ENCODE measurements at places on chromosomes 5 and 9.

GRCh38 chr5:126778675-126779403, 1.9 kb downstream of the LMNB1 start:
- DNase-seq = no peak

DNA sequence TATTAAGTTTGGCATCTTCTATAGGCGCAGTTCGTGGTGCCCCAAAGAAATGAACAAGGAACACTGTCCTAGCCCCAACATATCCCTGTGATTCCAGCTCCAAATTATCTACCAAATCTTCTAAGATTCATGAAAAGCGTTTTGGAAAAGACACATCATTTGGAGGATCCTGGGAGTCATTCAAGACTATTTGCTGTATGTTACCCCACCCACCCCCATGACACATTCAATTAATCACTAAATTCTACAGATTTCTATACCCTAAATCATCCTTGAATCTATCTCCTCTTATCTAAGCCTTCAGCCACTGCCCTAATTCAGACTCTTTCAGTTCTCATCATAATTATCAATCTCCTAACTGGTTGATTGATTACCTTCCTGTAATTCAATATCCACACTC, 5.5 kb upstream of the RUSC2 start:
- no peak for DNase-seq

DNA sequence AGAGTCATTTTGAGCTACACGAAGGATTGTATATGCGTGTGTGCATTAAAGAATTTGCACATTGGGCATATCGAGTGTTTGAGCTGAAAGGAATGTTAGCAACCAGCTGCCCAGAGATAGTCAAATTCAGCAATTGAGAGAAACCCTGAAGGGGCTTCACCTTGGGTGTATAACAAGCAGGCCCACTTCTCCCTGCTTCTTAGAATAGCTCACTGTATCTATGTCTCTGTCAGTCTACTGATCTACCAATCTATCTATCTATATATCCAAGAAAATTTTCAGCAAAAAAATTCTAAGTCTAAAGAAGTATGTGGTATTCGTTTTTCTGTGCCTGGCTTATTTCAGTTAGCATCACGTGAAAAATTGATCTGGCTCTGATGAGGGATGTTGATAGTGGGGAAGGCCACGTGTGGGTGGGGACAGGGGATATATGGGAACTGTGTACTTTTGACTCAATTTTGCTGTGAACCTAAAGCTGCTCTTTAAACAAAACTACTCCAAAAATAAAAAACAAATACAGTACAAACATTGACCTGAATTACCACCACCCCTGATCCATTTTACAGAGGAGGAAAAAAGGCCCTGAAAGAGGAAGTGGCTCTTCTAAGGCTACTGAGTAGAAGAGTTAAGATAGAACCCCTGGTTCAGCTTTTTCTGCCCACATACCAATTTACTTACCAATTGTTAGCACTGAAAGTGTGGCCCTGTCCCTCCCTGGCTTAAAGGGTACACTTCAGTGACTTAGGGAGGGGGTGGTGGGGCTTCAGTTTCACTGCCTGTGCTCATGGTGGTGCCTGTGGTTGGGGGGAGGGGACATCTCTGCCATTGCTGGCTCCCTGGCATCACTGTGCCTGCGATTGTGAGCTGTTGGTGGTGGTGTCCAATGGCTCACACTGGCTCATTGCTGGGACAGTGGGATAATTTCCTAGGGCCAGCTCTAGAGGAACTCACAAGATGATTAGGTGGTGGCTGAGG, 141.8 kb downstream of the DOCK2 start:
- no peak for DNase-seq

DNA sequence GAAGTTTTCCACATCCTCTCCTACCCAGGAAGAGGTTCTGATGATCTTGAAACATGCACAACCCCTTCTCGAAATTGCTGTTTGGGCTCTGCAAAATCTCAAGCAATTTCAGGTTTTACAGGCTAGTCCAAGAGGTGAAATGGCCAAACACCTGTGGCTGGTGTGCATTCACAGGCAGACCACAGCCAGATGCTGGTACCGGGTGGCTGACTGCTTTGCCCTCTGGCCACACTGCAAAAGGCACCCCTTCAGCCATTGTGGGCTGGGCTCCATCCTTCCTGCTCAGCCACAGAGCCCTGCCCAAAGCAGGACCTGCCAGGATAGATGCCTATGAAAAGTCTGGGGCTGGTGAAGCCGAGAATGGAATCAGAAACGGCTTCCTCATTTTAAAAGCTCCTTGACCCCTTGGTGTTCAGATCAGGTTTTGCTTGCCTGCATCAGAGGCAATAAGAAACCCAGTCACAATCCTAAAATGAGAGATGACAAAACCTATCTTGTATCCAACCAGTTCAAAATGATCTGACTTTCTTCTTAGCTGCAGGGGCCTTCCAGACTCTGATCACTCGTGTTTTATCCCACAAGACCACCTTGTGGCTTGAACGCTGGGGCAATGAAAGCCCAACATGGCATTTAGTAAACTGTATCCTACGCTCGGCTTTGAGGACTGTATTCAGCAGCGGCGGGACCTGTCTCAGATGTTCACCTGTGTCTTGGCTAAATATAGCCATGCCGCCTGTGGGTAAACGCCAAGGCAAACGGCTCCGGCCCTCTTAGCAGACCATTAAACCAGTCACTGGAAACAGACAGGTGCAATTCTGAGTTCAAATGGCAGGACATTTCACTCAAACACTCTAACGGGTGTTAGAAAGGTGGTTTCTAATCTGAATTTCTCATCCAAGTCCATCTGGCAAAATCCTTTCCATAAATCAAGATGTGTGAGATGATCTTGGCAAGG, 49.6 kb downstream of the EPB41L4B start:
- no peak for DNase-seq

GRCh38 chr9:135339378-135339973, 140.1 kb upstream of the PPP1R26 start:
- no peak for DNase-seq

DNA sequence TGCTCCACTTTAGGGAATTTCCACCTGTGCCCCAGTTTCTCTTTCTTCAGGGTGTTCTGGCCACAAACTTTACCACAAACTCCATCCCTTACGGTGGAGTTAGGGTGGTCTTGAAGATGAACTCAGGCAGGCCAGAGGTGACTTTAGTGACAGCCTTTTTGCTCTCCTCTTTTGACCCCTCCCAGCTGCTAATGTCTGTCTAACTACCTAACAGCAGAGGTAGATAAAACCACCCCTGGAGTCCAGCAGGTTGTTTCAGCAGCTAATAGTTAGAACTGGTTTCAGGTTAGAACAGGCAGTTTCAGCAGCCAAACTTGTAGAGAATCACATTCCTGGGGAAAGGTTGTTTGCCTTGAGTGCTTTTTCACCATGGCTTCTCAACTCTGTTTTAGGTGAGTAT, 971.3 kb upstream of the CDH18 start:
- DNase-seq = no peak

DNA sequence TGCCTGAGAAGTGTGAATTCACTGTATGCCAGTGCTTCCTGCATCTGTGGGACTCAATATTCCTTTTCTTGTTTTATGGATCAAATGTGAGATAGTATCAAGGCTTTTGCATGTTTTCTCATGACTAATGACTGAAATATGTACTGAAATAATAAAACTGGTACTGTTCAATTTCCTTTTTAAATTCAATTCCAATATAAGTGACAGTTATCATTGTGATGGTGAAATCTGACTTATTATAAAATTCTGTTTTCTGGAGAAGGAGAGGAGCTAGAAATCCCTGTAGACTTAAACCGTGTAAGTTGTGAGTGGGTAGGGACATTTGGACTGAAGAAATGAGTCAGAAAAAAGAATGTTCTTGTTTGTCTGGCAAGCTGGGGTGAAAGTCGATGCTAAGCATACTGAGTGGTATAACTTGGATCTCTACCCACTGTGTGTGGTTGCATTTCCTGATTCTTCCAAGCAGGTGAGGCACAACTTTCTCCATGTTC, 245.2 kb downstream of the EFNA5 start:
- DNase-seq = peak; percentile 90

GRCh38 chr9:110936719-110937452, 101.4 kb downstream of the LPAR1 start:
- peak; percentile 42 for DNase-seq

- DNase-seq = peak; percentile 64
Measured at GRCh38 chr9:13279284-13280141, at the start of gene MPDZ. Gene MPDZ, minus strand, starts transcription at chr9:13279692. Its CDS starts 29,377 bp downstream, at chr9:13250315.

- no peak for DNase-seq
Measured at GRCh38 chr5:75286211-75286773, 49.6 kb upstream of the ANKRD31 start.

- no peak for DNase-seq
Measured at GRCh38 chr5:122073018-122073417, 5.0 kb downstream of the LOX start.

Data from HT1080 (cell line).